ENCODE measurements at places on chromosomes 2 and 18.

- no peak for DNase-seq
Observed at GRCh38 chr2:215664847-215665525, 229.1 kb upstream of the FN1 start.

DNA sequence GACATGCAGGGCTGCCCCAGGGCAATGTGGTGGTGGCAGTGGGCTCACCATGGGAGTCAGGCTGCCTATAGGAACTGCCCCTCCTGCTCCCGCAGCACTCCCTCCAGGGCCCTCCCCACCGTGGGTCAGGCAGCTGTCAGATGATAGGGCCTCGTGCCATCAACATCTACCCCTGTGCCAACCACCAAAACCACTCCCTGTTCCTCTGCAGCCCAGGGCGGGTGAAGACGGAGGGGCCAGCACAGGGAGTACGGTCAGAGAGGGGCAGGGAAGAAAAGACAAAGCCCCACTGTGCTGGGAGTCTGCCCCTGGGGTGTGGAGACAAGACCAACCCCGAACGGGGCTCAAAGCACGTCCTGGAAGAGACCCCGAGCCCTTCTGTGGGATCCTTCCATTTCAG lies 97.4 kb downstream of the TNS1 start:
- DNase-seq = no peak

DNA sequence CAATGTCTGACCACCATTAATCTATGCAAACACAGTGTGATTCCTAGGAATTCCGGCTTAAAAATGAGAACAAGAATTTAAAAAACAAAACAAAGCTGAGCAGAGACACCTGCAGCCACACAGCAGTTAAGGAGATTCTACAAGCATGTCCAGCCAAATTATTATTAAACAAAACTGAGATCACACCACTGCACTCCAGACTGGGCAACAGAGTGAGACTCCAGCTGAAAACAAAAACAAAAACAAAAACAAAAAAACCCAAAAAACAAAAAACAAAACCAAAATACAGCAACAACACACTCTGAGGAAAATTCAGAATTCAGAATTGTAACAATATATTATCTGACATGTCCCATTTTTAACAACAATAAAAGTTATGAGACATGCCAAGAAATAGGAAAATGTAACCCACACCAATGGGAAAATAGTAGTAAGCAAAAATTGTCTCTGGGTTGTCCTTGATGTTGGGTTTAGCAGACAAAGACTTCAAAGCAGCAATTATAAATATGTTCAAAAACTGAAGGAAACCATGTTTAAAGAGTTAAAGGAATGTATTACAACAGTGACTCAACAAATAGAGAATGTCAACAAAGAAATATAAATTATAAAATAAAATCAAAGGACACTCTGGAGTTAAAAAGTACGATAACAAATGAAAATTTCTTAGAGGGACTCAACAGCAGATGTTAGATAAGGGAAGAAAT lies 19.7 kb downstream of the MYOM1 start:
- no peak for DNase-seq

- DNase-seq = no peak
Observed at GRCh38 chr2:186588421-186588820, 1.4 kb upstream of the ITGAV start.

DNA sequence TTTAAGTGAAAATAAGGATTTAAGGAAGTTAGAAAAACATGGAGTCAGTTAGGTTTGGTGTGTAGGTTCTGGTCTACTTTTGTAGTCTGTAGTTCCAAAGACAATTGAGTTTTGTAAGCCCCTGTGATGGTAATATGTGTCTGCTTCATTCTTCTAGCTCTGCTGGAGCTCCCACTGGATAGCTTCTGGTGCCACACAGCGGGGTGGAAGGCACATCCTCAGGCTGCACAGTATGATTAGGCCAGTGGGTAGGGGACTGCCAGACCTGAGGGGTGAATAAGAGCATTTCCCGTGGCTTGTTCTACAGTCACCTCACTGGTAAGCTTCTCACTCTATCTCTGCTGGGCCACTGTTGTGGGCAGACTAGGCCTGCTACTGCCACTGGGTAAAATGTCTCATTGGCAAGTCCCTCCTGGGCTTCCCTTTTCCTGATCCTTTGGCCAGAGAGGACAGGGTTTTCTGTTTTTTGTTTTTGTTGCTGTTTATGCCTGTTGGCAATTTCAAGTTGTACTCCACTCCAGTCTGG lies 44.5 kb downstream of the TMEM131 start:
- DNase-seq = no peak

DNA sequence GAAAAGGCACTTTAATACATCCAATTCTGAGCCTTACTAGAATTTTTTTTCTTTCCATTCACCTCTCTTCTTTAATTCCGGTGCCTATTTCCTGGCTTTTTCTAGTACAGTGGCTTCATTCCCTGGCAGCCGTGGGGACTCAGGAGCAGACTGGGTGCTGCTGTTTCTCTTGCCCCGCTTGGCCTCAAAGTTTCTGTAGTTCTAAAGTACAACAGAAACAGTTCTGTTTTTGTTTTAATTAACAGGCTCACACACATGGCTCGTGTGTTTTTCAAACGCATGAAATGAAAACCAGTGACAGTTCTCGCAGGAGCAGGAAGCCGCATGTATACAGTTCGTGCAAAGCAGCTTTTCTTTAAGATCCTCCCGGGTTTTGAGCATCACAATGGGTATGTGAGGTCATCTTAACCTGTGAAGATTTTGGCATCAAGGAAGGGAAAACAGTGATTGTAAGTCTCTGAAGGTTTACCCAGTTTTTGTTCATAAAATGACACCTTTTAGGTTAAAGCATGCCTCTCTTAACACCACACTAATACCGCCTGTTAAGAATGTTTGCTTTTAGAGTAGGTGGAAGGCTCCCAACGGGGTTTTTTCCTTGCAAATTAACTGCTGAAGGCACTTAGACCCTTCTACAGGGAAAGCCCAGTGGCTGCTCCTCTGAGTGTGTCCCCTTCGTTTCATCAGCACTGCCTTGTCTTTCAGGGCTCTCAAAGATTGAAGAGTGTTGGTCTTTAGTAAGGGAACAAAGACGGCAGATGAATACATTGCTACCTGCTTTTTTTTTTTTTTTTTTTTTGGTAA lies 5.8 kb downstream of the FZD7 start:
- DNase-seq = no peak

DNA sequence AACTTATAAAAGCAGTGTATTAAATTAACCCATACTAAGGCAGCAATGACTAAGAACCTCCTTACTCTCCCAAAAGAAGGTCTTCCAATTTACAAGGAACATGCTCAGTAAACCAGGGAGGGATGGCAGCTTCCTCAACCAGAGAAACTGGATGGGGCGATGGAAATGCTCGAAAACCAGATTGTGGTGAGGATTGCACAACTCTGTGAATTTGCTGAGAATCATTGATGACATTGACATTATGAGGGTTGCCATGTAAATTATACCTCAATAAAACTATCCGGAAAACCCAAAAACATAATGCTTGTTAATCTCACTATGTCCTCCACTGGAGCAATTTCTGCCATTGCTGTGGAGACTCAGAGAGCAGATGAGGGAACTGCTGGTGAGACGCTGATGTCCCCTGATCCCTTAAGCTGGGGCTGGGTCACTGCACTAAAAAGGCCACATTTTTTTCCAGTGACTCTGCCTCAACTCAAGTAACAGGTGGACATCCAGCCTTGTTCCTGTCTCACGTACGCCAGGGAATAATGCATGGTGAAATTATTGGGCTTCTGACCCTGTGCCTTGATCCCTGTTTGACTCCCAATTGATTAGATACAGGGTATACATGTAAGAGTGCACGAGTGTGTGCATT lies 288.3 kb downstream of the CYP26B1 start:
- no peak for DNase-seq

DNA sequence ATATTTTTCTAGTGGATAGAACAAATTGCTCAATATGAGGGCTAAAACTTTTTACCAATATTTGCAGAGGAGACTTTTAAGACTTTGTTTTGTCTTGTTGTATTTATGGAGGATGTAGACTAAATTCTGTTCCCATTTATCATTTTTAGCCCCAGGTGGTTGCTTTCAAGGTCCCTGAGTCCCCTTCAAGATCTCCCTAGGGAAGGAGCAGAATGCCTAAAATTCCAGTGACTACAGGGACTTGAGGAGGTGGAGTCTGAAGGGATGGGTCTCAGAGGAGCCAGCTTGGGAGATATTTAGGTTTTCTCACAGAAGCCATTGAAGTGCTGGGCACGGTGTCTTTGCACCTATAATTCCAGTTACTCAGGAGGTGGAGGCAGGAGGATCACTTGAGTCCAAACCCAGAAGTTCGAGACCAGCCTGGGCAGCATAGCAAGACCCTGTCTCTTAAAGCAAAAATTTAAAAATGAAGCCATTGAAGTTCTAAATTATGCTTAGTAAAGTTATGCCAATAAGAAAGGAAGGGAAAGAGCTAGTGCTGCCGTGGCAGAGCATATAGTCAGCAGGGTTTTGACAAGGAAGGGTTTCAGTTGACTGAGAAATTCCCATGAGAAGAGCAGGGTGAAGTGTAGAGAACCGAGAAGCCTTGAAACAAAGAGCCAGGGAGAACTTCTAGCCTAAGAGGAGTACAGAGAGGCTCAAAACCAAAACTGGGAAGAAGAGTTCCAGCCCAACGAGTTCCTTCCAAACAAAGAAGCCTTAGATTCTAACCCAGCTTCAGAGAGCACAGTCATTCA lies 43.4 kb downstream of the COMMD1 start:
- DNase-seq = no peak

DNA sequence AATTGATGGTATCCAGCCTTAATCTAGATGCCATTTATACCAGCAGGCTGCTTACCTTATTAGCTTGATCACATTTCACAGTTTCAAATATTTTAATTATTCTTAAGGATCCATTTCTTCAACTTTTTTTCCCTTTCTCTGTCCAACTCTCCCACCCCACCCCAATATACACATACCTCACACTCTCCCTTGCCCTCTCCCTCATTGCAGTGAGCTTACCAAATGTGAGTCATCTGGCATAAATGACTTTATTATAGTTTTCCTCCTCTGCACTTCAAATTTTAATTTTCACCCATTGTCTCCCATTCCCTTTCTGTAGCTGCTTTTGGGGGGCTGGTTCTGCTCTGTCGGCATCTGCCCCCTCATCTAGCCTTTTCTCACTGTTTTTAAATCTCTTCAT lies 12.9 kb downstream of the HTR2B start:
- no peak for DNase-seq

GRCh38 chr2:233838726-233839446 lies 15.4 kb downstream of the HJURP start:
- DNase-seq = no peak

All from mucosa of gallbladder (tissue), 1 donor.